T-helper 2 cell treated with Interferon-gamma antibody and Interleukin-4, amounts not matched to agents 5 μg/mL and 100 μg/mL, for 36 hours (primary cell): ENCODE measurements at places on chromosomes 5 and 9.

GRCh38 chr5:5649641-5650040 is 227.2 kb downstream of the ICE1 start:
- no peak for DNase-seq

DNA sequence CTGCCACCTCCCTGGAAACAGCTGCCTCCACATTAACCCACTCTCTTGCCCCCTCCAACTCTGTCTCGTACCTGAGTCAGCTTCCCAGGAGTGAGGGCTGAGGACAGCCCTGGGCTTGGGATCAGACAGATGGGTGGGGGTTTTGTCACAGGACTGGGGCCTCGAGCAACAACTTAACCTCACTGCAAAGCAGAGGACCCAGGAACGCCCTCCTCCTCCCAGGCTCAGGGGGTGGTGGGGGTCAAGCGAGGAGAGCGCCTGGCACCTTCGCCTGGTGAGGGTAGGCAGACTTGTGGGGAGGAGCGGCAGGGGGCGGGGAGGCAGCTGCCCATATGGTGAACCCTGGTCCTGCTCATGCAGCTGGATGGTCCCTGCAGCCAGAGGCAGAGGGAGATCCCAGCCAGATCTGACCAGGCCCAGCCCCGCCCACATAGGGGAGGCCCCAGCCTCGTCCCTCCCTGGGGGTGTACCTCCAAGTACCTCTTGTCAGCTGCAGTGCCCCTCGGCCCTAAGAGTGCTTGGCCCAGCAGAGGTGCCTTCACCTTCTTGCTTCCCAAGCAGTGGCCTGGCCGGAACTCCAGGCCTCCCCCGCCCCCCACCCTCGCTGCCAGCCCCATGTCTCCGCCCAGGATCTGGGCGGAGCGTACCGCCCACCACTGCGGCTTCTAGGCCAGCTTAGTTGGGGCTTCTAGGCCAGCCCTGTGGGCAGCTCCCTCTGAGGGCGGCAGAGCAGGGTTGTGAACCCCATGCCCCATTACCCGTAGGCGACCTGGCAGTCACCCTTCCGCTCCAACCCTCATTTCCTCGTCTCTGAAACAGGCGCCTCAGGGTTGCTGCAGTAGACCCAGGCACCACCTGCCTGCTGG is at the start of gene SARDH:
SARDH (minus strand) TSS at position 579 of the 866 bp plus-strand sequence. CDS start 4,179 bp downstream, outside the sequence.
- peak; percentile 53 for DNase-seq

- no peak for DNase-seq
Observed at GRCh38 chr5:43773478-43773844, 170.5 kb downstream of the NNT start.

- no peak for DNase-seq
Observed at GRCh38 chr9:79939819-79940218, 368.1 kb downstream of the TLE4 start.

GRCh38 chr9:114371973-114372917 is 15.5 kb downstream of the AKNA start:
- peak; percentile 47 for DNase-seq

DNA sequence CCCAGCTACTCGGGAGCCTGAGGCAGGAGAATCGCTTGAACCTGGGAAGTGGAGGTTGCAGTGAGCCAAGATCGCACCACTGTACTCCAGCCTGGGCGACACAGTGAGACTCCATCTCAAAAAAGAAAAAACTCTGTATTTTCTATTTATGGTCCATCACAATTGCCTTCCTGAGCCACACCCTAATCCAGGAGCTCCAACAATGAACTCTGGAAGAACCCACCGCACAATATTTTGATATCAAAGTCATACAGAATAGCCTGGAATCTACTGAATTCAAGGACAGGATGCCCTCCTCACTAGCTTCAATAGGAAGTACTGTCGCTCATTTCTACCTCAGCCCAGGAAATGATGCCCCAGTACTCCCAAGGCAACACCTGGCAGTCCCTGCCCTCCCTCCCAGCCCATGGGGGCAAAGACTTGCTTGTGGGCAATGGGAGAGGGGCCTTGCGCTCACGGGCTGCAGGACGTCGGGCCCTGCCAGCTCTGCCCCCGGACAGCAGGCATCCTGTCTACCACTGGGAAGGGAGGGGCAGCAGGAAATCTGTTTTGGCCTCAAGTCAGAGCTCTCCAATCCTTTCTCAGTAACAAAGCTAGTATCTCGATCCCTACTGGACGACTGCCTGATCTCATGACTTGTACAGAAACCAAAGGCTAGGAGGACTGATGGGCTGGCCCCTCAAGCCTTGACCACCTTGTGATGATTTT is 19.7 kb downstream of the UBAC1 start:
- no peak for DNase-seq

DNA sequence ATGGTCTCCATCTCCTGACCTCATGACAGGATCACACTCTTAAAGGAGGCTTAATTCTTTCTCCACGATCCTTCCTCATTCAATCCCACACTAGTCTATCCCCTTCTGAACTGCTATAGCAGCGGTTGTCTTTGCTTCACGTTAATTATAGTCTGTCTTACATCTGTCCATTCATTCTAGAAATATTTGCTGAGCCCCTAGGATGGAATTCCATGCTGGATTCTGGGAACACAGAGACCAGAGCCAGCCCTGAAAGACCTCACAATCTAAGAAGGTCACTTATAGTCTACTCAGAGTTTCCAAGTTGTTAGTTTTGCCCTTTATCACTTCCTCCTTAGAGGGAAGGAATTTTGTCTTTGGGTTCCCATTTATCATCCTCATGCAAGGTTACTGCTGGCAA is 193.5 kb downstream of the GAS1 start:
- no peak for DNase-seq

DNA sequence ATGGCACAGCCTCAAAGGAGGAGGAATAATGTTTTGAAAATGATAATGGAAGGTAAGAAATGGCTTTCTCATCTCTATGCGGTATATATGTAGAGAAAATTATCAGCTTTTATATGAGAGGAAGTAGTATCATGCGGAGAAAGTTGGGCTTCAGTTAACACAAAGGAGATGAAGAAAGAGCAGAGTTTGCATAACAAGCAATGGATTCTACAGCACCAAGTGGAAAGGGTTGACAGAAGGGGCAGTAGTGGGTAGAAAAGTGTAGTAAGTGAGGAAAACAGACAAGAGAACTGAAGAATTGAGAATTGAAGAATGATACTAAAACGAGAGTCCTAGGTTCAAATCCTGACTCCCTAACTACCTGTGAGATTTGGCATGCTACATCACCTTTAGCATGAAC is 51.0 kb downstream of the GNG10 start:
- DNase-seq, result no peak

GRCh38 chr9:92592537-92592936 is 56.7 kb upstream of the ECM2 start:
- DNase-seq, result no peak

DNA sequence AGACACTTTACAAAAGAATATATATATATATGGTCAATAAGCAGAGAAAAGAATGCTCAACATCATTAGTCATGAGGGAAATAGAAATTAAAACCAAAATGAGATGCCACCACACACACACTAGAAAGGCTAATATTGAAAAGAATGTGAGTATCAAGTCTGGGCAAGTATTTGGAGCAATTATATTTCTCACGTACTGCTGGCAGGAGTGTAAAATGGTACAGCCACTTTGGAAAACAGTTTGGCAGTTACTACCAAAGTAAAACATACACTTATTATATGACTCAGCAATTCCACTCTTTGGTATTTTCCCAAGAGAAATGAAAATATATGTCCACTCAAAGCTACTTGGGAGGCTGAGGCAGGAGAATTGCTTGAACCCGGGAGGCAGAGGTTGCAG is 29.8 kb downstream of the NEUROG1 start:
- DNase-seq, result no peak

- DNase-seq, result no peak
Observed at GRCh38 chr9:136147890-136148714, 29.4 kb upstream of the TMEM250 start.

DNA sequence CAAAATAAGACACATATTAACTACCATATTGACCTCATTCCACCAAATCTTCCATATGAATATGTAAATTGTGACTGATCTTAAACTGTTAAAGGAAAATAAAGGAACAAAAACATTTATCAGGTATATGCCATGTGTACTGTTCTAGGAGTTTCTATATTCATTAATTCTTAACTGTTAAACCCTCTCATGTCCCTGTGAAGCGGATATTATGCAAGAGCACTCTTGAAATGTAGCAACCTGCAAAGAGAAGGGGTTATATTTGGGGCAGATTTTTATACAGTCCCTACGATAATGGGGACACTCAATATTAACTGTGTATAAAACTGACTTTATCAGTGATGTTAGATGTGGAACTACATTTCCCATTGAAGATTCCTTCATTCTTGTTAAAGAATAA is 184.9 kb upstream of the OR13F1 start:
- DNase-seq, result no peak

GRCh38 chr9:124512806-124513204 is 5.6 kb upstream of the NR5A1 start:
- DNase-seq, result no peak

GRCh38 chr9:93652604-93653592 is 76.5 kb downstream of the PHF2 start:
- no peak for DNase-seq

DNA sequence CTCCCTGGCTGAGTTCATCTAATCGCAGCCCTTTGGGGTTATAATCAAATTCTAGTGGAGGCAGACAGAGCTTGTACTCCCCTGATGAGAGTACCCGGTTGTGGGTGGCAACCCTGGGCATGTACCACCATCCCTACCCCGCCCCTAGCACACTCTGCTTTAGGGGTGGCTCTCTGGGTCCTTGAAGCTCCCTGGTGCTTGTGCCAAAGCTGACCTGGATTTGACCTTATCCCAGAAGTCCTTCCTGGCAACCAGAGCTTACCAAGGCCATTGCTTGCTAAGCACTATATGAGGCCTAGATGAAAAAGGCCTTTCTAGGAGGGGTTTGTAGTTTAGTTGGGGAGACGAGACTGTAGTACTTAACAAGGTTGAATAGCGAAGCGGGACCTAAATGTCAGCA is 72.2 kb downstream of the RGS3 start:
- no peak for DNase-seq

GRCh38 chr5:157487358-157487757 is 27.3 kb downstream of the NIPAL4 start:
- no peak for DNase-seq

DNA sequence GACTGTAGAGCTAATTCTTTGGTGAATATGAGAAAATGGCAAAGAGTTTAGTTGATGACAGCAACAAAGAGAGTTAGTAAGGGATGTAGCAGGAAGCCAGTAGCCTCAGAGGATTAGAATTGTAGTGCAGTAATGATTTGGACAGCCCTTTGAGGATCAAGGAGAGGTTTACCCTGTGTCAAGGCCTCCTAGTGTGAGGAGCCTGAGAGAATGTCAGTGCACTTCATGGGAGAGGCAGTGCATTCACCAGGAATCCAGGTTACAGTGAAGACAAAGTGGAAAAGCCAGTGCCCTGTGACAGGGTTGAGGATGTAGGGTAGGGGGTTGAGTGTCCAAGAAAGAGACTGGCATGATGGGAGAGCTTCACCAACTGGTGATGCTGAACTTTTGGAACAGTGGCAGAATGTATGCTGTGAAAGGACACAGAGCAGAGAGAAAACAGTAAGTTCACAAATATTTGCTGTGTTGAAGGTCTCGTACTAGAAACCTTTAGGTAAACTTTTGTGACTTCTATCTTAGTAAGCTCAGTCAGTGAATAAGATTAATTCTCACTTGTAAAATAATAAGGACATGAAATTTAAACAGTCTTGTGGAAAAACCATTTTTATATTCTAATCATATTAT is 27.3 kb downstream of the NLN start:
- DNase-seq, result no peak

GRCh38 chr5:81188962-81189361 is 44.2 kb upstream of the CKMT2 start:
- no peak for DNase-seq

DNA sequence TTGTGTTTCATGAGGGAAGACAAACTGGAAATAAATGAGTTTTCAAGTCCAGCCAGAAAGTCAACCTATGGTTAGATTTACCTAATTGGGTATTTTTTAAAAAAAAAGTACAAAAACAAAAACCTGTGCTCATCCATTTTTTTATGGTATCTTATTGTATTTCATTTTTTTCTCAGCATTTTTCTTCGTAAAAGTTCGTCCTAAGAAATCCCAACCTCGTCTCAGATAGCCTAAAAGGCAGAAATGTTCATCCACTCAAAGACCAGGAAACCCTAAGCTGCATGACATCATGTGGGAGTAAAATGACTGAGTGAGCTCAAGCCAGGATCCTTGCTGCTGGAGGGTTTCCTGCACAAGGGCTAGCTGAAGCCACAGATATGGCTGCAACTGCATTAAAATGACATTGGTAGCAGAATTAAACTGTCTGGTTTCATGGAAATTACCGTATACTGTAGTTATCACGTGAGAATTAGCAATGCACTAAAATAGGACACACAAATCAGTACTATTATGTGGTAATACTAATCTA is 70.4 kb downstream of the NFIB start:
- no peak for DNase-seq

GRCh38 chr5:137215261-137215660 is 283.9 kb downstream of the SPOCK1 start:
- no peak for DNase-seq

- no peak for DNase-seq
Observed at GRCh38 chr5:95486191-95486590, 68.6 kb downstream of the SKIC3 start.

DNA sequence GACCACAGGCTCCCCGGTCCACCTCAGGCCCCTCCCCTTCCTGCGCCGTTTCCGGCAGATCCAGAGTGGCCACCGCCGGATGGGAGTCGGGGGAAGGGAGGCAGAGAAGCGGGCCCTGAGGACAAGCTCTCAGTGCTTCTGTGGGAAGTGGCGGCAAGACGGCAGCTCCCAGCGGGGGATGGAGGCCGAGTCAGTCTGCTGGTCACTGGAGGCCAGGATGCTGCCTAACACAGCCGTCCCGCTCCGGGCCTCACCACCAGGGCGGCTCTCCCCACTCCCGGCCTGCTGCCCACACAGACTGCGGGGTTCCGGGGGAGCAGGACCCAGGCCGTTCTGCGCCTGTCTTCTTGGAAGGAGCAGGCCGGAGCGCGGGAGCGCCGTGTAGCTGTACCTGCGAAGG is 31.4 kb downstream of the FXN start:
- no peak for DNase-seq

DNA sequence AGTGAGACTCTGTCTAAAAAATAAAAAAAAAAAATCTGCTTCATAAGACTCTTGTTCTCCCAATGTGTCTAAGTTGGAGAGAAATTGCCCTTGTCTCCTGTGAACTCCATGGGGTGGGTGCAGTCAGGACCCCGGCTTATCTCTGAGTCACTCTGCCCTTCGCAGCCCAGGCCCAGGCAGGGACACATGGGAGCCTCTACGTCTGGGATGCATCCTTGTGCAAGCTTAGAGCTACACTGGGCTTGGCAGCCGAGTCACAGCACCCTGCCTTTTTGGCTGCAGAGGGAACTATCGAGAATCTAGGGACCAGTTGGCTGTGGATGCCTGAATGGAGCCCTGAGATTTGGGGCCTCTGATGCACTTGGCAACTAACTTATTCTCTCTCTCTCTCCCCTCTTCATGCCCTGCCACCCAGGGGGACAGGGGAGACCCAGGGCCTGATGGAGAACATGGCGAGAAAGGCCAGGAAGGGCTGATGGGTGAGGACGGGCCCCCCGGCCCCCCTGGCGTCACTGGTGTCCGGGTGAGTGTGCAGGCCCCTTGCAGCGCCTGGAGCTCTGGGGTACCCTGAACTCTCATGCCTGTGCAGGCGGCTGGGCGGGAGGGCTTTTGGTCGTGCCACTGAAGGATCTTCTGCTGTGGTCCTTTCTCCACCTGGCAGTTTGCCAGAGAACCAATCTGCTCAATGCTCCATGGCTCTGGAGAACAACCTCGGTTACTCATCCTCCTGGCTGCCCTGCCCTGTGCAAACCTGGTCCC is 47.5 kb upstream of the ORM1 start:
- no peak for DNase-seq
